ENCODE measurements at places on chromosomes 12 and 14.

GRCh38 chr12:109018296-109018695 is 2.6 kb downstream of the SVOP start:
- no peak for DNase-seq

DNA sequence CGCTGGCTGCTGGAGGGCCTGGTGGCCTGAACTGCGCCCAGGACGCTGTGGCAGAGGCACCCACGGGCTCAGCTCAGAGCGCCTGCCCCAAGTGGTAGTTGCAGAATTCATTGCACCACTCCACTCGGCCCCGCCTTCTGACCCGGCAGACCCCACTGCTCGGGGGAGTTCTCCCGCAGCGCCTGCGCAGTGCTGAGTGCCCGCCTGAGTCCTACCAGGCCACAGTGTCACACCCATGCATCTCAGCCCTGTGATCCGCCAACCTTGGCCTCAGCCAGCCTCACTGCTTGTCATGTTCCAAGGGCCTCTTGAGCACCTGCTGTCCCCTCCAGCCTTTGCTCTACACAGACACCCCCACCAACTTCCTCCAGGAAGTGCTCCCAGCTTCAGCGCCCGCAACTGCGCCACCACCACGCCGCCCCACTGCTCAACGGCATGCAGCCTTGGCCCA is 12.2 kb downstream of the DEGS2 start:
- no peak for DNase-seq

GRCh38 chr14:87349921-87350320 is 643.1 kb downstream of the GALC start:
- DNase-seq: no peak

GRCh38 chr12:113961921-113962710 is 4.0 kb downstream of the RBM19 start:
- DNase-seq: peak; percentile 34

GRCh38 chr12:86827409-86827808 is 571.2 kb upstream of the MGAT4C start:
- no peak for DNase-seq

DNA sequence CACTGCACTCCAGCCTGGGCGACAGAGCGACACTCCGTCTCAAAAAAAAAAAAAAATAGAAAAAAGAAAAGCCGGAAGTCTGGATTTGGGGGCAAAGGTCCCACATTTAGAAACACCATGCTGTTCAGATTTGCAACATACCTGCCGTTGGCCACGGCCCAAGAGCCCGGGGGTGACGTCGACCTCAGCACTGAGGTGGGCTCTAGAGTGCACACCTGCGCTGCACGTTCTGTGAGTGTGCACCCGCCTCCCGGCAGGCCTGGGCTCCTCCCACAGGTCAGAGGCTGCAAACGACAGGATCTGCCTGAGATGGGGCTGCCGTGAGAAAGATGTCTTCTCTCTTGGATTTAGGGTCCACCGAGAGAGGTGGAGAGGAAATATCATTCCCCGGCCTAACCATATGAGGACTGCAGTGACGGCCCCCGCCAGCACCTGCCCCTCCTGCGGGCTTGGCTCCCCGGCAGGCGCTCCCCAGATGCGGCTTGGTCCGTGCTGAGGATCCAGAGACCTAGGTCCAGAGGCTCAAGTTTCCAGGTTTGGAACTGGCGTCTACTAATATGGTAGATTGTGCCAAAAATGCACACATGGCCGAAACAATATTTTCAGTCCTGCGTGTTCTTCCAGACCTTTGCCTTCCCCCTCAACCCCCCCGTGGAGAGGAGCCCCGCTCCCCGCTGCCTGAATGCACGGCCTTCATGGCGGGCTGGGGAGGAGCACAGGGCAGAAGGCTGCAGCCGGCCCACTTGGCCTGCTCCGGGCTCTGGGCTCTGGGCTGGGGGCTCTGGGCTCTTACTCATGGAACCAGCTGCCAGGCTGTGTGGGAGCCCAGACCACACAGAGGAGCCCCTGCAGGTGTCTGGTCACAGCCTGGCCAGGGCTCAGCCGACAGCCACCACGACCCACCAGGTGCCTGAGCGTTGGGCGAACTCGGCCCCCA is 58.8 kb upstream of the FBRSL1 start:
- no peak for DNase-seq

GRCh38 chr12:12240662-12241340 is 26.0 kb downstream of the LRP6 start:
- DNase-seq: no peak

DNA sequence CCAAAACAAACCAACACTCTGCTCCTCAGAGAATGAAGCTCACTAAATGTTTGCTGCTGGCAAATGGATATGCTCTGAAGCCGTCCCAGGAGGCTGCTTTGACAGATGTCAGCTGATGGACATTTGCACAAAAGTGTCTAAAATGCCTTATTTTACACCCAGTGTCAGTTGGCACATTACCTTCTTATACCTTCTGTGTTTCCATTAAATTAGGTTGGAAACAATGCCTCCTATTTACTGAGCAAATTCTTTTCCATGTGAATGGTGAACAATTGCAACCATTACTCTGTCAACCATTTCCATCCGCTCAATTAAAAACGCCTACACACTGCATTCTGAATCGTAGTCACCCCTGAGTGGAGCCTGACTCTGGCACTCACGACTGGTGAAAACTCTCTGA is 1679.9 kb upstream of the FLRT2 start:
- no peak for DNase-seq

DNA sequence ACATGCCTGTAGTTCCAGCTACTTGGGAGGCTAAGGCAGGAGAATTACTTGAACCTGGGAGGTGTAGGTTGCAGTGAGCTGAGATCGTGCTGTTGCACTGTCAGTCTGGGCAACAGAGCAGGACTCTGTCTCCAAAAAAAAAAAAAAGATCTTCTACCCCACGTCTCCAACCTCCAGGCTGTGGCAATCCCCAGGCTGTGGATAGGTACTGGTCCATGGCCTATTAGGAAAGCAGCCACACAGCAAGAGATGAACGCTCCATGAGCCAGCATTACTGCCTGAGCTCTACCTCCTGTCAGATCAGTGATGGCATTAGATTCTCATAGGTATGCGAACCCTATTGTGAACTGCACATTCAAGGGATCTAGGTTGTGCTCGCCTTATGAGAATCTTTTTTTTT is 6.1 kb upstream of the PTGES3 start:
- no peak for DNase-seq

- no peak for DNase-seq
Observed at GRCh38 chr14:35295845-35296161, 3.6 kb downstream of the PSMA6 start.

DNA sequence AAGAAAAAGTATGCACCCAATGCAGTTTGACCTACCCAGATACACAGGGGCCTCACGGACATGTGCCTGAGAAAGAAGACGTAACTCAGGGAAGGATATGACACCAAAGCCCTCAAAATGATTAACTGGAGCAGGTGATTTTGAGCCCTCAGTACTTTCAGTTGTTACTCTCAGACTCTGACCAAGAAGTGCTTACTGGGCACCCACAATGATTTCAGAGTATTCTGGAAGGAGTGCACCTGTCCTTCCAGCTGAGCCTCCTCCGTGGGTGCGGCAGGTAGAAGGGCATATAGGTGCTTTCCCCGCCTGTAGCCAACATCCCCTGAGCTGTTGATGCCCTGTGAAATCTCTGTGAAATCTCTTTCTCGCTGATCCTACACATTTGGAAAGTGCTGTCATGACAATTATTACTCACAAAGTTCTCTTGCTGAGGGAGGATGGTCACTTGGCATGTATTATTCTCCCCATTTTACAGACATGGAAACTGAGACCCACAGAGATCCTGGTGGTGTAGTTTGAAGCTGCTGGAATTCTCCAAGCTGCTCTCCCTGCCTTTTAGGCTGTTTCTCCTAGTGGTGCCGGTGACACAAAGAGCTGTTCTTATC is 154.3 kb upstream of the CCND2 start:
- DNase-seq: no peak

GRCh38 chr12:31118347-31119191 is 44.9 kb downstream of the DDX11 start:
- peak; percentile 25 for DNase-seq

- peak; percentile 14 for DNase-seq
Observed at GRCh38 chr12:83823386-83824045, 1089.1 kb downstream of the SLC6A15 start.

- DNase-seq: no peak
Observed at GRCh38 chr12:53497461-53497860, 1.8 kb downstream of the MAP3K12 start.

DNA sequence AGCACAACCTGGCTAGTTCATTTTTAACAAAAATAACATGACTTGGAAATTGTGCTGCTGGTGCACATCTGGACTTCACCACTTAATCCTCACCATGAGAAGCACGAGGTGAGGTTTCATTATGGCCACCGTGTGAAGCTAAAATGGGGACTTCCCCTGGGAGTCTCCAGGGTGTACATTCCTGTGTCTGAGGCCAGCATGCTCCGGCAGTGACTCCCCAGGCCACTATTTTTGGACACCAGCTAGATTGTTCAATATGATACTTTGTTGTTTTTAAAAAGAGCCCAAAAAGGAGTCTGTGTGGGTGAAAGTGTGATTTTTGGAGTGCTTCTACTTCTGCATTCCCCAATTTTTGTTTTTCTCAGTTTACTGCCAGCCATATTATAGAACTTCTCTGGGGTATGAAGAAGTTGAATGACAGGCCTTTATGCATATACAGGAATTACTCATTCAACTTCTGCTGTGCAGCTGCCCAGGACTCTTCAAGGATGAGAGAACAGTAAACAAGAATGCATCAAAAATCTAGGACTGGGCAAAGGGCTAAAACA is 16.9 kb upstream of the AICDA start:
- DNase-seq: peak; percentile 11

GRCh38 chr14:102602421-102603292 is 10.2 kb downstream of the RCOR1 start:
- no peak for DNase-seq

DNA sequence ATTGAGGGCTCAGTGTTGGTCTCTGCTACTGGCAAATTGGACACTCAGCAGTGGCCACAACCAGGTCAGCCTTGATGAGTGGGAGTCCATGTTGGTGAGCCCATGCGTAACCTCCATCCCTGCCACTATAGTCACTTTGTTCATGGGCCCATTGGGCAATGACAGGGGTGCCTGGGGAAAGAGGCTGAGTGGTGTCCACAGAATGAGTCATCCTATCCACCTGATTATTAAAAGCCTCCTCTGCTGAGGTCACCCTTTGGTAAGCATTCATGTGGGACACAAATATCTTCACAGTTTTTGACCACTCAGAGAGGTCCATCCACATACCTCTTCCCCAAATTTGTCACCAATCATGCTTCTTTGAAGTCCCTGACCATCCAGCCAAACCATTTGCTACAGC is 50.0 kb downstream of the FIGNL2 start:
- no peak for DNase-seq

DNA sequence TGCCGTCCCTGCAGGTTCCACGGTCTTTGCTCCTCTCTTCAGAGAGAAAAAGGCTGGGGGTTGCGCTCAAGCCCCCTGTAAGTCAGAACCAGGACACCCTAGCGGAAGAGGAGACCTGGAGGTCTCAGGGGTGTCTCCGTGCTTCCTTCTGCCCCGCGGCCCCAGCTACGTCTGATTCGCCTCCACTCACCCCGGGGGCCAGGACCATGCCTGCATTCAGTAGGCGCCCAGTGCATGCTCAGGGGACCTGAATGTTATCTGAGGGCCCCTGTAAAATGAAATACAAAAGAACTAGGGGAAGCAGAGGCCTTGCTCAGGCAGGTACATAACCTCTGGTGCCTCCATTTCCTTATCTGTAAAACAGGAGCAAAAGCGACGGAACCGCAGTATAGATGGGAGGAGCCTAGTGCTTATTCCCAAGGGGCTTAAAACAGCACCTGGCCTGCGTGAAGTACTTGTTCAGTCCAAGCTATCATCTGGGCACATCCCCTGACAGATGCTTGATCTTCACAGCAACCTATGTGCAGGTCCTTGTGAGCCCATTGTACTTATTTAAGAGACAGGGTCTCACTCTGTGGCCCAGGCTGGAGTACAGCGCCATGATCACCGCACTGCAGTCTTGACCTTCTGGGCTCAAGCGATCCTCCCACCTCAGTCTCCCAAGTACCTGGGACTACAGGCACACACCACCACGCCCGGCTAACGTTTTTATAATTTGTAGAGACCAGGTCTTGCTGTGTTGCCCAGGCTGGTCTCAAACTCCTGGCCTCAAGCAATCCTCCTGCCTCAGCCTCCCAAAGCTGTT is 110.3 kb upstream of the NCOR2 start:
- DNase-seq: no peak

DNA sequence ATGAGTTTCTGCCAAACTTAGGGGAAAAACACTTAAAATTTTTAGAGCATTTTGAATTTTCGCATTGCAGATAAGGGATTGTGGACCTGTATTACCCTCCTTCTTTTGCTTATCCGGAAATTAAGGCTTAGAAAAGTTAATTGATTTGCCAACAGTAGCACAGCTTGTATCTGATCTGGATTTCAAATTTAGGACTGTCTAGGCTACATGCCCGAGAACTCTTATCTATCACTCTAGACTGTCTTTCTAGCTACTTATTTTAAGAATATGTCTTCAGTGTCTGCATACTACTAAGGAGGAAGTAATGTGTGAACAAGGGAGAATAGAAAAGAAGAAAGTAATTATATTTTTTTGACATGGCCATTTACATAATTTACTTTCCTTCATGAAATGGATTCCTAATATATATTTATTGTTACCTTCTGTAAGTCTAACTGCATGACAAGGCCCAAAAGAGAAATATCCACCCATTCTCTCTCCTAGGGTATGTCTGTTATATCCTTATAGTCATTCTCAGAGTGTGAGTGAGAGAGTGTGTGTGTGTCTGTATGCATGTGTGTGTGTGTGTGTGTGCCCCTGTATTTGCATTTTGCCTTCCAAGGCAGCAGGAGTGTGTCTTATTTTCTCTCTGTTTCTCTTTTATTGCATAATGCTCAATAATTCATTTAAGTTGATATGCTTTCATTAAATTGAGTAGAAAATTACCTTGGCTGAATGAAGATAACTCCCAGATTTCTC is 132.1 kb downstream of the SLC5A8 start:
- DNase-seq: no peak

- DNase-seq: peak; percentile 44
Observed at GRCh38 chr12:47741340-47741703, 16.0 kb upstream of the ENDOU start.

- no peak for DNase-seq
Observed at GRCh38 chr12:40170593-40170992, 54.2 kb upstream of the LRRK2 start.

DNA sequence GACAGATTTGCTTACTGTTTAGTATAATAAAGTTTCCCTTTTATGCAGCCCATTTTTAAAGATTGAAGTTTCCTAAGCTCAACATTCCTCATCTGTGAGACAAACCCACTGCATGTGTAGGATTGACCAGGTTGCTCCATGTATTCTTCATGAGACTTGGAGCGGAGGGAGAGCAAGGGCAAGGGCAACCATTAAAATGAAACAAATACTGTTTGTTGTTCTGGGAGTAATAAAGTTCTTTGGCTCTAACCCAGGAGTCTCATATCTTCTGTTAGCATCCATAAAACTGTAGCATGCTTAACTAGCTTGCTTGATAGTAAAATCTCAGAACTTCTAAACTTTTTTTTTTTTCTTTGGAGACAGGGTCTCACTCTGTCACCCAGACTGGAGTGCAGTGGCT is 74.2 kb downstream of the NTS start:
- DNase-seq: no peak

DNA sequence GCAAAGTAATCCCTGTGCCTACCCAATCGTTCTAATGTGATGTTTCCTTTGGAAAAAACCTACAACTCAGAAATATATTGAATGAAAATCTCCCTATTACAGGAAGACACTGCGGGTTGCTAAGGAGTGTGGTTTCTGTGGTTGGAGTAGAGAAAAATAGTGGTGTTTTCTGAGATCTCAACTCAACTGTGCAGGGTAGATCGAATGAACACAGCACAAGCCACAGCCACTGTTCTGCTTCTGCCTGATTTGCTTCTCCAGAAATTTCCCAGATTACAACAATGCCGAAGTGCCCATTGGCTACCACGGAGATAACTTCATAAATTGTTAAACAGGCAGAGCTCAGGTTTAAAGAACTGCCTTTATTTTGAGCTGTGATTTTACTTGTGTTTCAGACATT is 480.4 kb downstream of the DIO2 start:
- DNase-seq: peak; percentile 12

Data from EL (cell line).